Stimulated activated CD4-positive, alpha-beta T cell treated with anti-CD3 and anti-CD28 coated beads, Interleukin-2, amount 100 ng/mL, for 4 hours (primary cell): ENCODE measurements at places on chromosomes 4 and X.

- DNase-seq, result no peak
These were observed 632 bp upstream of the PCDH7 start for GRCh38 chr4:30719454-30720020.

GRCh38 chr4:54842656-54843055, 184.9 kb downstream of the KIT start:
- DNase-seq, result no peak

DNA sequence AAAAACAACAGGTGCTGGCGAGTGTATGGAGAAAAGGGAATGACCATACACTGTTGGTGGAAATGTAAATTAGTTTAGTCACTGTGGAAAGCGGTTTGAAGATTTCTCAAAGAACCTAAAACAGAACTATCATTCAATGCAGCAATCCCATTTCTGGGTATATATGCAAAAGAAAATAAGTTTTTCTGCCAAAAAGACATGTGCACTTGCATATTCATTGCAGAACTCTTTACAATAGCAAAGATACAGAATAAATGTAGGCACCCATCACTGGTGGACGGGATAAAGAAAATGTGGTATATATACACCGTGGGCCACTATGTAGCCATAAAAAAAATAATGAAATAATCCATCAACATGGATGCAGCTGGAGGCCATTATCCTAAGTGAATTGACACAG, 105.1 kb upstream of the FSTL5 start:
- DNase-seq, result no peak

- DNase-seq, result no peak
These were observed 103.8 kb downstream of the LRBA start for GRCh38 chr4:150911326-150911725.

DNA sequence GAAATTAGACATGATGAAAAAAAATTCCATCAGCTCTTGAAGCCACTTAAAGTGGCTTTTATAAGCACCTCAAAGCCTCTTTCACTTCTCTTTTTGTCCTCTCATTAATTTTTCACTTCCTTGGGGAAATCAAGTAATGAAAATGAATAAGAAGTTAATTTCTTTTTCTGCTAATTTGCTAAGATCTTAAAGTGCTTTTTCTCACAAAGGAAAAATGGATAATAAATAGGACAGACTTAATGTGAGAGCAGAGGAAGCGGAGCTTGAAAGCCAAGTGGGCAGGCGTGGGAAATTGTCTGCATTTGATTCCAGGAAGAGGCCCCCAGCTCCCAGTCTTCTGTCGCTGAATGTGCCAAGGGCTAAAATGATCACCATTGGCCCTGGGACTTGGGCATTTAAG, 28.6 kb downstream of the CDS1 start:
- DNase-seq, result no peak
